Activated CD8-positive, alpha-beta memory T cell treated with anti-CD3 and anti-CD28 coated beads, Interleukin-2, amount 50 U/mL, for 48 hours (primary cell): ENCODE measurements at places on chromosomes 7 and 10.

DNA sequence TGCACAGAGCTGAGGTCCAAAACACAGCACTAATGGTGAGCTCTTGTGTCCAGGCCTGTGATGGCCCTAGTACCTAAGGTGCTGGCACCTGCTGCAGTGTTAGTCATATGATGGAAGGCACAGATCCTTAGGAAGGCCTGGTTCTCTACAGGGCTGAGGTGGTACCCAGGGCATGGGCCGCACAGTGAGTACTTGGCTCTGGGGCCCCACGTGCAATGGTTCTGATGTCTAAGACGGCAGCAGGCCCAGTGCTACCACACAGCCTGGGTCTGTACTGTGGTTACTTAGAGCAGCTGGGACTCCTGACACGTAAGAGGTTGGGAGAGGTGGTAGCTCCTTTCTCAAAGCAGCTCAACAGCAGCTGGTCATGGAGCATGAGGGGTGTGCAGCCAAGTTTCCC lies 70.6 kb upstream of the MAGI2 start:
- no peak for DNase-seq

DNA sequence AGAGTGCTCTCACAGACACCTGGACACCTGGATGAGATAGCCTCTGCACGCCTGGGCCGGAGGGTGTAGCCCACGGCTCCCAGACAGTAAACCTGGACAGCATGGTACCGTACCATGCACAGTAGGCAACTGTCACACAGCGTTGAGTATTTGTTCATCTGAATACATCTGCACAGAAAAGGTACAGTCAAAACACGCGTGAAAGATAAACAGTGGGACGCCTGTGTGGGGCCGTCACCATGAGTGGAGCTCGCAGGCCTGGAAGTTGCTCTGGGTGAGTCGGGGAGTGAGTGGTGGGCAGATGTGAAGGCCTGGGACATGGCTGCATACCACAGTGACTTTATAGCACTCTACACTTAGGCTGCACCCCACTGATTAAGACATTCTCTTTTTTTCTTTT lies 280.0 kb upstream of the SHH start:
- no peak for DNase-seq

DNA sequence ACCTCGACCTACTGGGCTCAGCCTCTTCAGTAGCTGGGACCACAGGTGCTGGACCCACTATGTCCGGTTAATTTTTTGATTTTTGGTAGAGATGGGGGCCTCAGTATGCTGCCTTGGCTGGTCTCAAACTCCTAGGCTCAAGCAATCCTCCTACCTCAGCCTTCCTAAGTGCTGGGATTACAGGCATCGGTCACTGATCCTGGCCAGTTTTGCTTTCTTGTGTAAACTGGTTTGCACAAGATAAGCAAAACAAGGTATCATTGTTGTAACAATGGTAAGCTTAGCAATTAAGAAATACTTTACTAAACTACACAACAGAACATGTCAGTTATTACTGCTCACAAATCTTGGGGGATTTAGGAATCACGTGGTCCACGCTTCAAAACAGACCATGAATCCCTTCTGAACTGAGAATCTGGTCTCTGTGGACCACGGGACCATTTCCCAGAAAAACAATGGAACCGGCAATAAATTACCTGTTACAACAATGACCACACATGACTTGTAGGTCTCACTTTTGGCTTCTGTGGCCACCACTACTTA lies 36.8 kb downstream of the RSU1 start:
- no peak for DNase-seq

DNA sequence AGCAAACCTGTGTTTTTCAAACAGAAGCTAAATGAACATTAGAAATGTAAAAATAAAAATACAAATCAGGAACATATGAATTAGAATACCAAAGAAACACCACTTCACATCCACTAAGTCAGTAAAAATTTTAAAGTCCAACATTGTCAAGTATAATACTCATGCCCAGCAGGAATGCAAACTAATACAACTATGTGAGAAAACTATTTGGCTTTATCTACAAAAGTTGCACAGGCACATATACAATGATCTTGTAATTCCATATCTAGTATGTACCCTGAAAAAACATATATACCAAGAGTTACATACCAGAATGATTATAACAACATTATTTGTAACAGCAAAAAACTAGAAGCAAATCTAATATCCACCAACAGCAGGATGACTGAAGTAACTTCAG lies 91.1 kb downstream of the RNF32 start:
- no peak for DNase-seq

DNA sequence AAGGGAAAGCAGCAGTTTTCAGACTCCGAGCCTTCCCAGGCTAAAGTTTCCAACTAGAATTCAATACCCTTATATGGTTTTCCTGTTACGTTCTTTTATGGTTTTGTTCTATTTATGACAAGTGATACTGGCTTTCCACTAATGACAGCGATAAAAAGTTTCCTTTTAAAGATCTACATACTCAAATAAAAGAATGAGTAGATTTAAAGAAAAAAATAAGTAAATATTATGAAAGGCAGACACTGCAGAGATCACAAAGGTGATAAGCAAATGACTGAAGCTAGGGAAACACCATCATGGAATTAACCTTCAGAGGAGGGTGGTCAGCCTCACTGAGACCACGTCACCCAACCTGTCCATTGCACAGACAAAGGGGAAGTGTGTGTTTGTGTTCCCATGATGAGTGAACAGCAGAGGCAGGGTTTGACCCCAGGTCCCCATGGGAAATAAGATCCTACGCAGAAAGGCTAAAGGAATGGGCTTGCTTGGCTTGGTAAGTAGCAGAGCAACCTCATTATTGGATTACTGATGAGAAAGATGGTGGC lies 4.0 kb downstream of the VSIR start:
- DNase-seq: no peak

DNA sequence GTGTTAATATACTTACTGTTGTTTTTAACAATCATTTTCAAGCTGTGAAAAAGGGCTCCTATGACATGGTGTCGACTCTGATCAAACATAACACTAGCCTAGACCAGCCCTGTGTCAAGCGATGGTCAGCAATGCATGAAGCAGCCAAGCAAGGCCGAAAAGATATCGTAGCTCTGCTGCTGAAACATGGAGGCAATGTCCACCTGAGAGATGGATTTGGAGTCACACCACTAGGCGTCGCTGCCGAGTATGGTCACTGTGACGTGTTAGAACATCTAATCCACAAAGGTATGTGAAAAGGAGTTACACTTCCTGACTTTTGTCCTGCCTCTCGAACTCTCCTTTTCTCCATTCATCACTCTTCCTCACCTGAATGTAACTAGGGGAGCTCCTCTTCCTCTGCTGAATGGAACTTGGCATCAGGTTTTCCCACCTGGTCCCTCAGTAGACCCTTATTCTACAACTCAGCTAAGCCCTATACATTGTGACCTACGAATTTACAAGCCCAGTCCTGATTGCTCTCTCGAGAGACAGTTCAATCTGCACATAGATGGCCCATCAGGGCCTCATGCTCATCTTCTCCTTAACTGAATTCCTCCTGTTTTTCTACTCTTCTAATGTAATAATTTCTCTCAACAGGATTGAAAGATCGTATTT lies 23.0 kb downstream of the ASB15 start:
- peak; percentile 87 for DNase-seq

DNA sequence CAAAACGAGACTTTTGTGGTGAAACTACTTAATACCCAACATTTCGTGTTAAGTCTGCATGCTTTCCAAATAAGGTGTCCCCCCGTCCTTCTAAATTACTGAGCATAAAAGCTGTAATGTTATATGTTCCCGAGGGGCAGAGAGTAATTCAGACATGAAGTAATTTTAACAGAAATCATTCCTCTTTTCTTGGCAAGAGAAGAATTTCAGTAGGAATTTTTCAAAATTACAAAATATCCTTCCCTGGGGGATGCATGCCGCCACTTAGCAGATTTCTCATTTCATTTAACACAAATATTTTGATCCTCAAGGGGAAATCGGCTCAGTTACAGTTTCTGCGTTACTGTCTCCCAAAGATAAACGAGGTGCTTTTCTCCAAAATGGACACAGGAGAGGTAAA lies 213.2 kb upstream of the RHOBTB1 start:
- DNase-seq: no peak

- no peak for DNase-seq
Observed at GRCh38 chr7:134744569-134744968, 34.9 kb upstream of the CALD1 start.

DNA sequence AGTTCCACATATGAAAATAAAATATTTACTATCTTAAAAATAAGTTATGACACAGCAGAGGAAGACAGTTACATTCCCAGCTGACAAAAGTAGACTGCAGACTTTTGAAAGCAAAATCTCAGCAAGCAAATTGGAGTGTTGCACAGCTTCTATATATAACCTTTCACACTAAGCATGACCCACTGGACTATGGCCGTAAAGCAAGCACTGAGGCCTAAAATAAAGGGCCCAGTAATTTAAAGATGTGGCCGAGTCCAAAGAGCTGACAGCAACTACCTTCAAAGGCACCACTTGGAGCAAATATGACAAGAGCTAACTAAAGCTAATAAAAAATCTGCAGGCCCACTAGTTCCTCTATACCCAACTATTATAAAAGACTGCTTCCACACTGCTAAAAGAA lies 6.5 kb downstream of the GDI2 start:
- no peak for DNase-seq

GRCh38 chr7:138907201-138907847 lies 73.9 kb downstream of the KIAA1549 start:
- no peak for DNase-seq

DNA sequence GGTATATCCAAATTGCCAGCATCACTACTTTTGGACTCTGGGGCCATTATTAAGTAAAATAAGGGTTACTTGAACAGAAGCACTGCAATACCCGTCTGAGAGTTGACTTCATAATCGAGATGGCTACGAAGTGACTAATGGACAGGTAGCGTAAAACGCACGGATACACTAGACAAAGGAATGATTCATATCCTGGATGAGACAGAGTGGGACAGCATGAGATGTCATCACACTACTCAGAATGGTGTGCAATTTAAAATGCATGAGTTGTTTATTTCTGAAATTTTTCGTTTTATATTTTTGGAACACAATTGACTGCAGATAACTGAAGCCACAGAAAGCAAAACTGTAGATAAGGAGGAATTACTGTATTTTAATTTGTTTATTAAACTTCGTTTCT lies 421.5 kb upstream of the LRGUK start:
- no peak for DNase-seq

DNA sequence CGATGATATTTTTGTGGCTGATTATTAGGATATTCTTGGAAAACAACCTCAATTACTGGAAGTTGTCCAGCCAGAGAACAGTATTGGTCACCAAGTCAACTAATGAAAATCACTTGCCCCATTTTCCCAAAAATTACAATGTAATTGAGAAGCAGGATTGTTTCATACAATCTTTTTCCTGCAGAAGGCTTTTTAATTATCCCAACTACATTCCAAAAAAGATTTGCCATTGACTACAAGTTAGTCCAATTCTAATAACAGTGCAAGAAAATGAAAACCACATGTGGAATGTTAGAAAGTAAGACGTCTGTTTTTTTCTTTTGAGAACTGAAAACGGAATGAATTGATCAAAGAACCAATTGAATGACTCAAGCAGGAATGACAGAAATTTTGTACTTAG lies 1195.8 kb downstream of the SORCS1 start:
- DNase-seq: no peak

DNA sequence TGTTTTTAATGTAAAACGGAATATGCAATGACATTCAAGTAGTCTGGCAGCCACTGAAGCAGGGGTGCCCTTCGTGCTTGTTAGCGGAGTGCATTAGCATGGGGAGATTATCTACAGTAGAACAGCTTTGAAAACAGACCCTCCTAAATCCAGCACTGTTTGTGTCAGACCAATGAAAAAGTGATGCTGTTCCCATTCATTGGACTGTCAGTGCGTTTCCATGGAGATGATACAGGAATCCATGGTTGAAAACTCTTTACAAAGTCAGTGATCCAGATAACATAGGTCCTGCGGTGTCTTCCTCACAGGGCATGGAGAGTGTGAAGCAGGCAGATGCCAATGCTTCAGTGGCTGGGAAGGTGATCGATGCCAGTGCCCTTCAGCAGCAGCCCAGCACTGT lies 73.6 kb downstream of the ITGB8 start:
- no peak for DNase-seq

GRCh38 chr7:157139810-157140510 lies 1.2 kb downstream of the UBE3C start:
- no peak for DNase-seq

- peak; percentile 39 for DNase-seq
Observed at GRCh38 chr10:118956802-118957442, 72.6 kb upstream of the NANOS1 start.

GRCh38 chr7:24868741-24869140 lies 111.2 kb downstream of the OSBPL3 start:
- DNase-seq: no peak

DNA sequence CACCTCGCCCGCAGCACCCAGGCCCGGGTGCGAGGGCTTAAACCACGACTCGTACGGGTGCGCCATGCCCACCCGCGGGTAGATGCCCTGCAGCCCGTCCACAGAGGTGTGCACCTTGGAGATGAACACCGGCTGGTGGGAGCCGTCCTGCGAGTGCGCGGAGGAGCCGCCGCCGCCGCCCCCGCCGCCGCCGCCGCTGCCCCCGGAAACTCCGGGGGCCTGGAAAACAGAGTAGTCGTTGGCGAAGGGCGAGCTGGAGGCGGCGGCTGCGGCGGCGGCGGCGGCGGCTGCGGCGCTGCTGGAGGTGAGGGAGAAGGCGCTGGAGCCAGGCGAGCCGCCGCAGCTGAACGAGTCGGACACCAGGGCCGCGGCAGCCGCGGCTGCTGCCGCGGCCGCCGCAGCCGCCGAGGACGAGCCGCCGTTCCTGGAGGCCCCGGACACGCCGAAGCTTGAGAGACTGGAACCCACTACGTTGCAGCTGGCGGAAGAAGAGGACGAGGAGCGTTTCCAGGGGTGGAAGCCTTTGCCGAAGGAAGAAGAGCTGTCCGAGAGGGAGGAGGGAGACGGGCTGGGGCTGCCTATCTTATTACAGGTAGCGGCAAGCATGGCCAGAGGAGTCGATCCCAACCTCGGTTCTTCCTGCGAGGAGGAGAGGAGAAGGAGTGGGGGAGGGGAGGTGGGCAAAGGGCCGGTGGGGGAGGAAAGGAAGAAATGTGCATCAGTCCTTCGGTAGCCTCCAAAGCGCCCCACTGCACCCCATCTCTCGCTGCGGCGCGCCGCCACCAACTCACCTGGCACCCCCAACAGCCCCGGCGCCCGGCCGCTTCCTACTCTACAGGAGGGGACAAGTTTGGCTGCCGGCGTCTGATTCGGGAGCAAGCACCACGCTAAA lies 1.3 kb downstream of the SP8 start:
- peak; percentile 57 for DNase-seq

DNA sequence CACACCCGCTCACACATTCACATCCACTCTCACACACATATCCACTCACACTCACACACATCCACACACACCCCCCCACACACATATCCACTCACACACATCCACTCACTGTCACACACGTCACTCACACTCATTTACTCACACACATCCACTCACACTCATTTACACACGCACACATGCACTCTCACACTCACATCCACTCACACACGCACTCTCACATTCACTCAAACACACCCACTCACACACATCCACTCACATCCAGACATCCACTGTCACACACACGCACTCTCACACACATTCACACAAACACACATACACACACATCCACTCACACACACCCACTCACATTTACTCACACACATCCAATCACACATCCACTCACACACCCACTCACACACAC lies 18.3 kb downstream of the PWWP2B start:
- no peak for DNase-seq

GRCh38 chr10:84571146-84571545 lies 242.8 kb downstream of the CCSER2 start:
- no peak for DNase-seq

GRCh38 chr7:4079956-4080355 lies 602.1 kb upstream of the FOXK1 start:
- DNase-seq: no peak
